ENCODE measurements at places on chromosomes 6 and 20.

DNA sequence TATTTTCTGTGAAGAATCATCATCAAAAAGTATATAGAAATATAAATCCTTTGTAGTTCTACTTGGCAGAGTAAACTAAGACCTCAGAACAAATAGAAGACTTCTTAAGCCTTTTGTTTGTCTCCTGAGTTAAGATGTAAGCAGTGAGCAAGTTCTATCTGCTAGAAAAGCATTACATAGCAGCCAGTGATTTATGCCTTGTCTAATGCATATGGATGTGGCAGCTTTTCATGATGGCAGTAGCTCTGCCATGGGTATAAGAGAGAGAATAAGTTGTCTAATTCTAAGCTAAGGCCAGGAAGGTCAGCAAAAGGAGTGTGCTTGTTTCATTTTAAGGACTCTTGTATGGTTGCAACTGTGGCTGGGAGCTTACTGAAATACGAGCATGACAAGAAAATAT is 920.2 kb downstream of the GRIK2 start:
- DNase-seq, result no peak

- DNase-seq, result no peak
Measured at GRCh38 chr6:44235891-44236516, 10.9 kb upstream of the HSP90AB1 start.

DNA sequence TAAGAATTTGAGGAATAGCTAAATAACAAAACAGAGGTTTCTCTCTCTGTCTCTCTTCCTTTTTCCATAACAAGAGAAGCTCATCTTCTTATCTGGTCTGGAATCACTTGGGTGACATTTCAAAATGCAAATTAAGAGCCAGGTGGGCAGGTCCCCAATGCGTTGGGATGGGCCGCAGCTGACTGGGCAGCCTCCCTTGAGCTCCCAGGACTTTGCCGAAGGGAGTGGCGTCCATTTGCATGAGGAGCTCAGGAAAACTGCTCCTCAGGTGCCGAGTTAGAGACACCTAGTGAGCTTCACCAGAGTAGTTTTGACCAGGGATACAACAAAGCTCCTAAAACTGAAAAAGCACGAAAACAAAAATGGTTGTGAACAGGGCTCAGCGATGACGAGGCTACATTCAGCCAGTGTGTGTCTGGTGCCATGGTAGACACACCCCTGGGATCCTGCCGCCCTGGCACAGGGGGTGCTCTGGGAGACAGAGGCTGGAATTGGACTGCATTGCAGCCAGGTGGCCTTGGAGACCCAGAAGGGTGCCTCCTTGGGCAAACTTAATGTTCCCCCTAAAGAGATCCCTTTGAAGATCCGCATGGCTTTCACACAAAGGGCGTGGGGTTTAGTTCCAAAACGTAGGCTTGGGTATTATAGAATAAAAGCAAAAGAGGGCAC is 13.5 kb upstream of the SERPINB6 start:
- no peak for DNase-seq

DNA sequence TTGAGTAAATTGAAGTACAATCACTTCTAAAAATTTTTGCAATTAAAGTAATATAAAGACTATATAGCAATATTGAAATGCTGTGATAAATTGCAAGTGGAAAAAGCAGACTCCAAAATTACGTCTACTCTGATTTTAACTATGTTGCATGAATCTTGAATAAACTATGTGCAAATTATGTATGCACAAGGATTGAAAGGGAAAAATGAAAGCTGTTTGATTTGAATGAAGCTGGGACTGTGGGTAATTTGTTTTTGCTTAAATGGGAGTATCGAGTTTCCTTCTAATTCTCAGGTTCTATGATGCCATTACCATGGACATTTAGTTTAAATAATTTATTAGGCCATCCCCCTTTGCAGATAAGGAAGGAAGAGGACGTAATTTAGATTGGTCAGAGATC is 198.7 kb upstream of the MYLIP start:
- DNase-seq, result no peak

DNA sequence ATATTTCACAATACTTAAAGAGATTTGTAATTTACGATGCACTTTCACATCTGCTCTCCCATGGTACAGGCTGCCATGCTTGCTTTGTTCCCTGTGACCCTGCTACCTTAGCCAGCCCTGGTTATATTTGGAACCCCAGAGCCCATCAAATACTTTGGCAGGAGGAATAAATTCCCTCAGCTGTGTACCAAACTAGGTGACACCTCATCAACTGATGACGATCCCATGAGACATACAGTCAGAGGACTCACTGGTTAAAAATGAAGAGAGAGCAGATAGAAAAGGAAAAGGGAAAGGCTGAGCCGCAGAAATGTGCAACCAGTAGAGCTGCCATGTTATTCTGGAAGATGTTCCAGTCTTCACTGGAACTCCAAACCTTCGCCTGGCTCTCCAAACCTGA is 120.0 kb downstream of the SIM1 start:
- DNase-seq, result no peak

DNA sequence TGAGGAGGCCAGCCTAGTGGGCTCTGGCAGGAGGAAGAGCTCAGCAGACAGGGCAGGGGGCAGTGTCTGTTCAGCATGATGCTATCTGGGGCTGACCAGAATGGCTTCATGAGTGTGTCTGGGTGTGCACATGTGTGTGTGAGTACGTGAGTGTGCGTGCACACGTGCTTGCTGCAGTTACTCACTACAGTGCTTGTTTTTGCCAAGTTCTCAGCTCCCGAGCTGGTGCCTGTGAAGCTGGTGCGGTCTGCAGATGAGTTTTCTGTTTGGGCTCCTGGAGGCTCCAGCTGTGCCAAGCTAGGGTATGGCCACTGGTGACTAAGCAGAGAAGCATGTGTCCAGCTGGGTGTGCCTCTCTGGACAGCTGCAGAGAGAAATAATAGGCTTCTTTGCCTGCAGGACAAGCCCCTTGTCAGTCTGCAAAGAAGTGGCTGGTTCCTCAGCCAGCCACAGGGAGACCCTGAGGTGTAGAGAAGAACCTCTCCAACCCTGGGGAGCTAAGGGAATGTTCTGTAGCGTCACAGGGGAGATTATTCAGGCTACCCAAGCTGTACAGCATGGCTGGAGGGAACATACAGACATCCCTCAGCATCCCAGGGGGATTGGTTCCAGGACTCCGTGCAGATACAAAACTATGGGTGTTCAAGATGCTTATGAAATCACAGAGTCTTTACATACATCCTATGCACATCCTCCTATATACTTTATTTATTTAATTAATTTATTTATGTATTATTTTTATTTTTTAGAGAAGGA is 40.2 kb upstream of the FAM50B start:
- DNase-seq, result no peak

- no peak for DNase-seq
Measured at GRCh38 chr6:8549074-8549790, 113.9 kb upstream of the SLC35B3 start.

DNA sequence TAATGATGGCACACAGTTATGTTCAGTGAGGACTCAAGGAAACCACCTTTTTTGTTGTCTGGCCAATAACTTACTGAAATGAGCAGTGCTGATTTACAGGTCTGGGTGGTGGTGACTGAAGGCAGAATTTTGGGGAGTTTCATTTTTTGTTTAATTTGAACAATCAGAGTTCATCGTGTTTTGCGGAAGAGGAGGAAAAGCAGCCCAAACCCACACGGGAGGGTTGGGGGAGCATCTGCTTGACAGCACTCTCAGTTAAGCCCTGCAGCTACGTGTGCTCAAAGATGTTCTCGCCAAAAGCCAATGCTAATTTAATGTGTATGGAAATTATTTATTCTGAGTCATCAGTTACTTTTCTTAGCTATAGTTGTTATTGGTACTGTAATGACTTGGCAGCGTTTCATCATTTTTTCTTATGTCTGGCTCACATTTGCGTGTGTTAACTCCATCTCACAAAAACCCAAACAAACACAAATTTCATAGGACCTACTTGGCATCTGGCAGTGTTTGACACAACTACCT is 89.2 kb downstream of the UST start:
- peak; percentile 59 for DNase-seq

- DNase-seq, result no peak
Measured at GRCh38 chr20:4181956-4182945, 166.9 kb upstream of the RNF24 start.

DNA sequence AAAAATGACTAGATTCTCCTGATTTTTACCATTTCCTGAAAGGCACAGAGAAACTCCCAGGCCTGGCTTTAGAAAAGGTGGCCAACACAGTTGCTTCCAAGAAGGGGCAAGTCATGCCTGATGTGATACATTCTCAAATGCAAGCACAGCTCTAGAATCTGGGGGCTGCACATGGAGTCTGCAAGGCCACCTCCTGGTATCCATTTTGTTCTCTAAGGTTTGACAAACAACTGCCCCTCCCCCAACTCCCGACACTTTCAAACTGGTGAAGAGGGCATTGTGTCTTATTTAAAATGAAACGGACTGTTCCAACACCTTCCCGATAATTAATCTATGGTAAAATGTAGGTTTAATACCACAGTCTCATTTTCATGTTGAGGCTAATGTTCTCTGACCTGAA is 220.2 kb upstream of the CEP162 start:
- DNase-seq, result no peak

DNA sequence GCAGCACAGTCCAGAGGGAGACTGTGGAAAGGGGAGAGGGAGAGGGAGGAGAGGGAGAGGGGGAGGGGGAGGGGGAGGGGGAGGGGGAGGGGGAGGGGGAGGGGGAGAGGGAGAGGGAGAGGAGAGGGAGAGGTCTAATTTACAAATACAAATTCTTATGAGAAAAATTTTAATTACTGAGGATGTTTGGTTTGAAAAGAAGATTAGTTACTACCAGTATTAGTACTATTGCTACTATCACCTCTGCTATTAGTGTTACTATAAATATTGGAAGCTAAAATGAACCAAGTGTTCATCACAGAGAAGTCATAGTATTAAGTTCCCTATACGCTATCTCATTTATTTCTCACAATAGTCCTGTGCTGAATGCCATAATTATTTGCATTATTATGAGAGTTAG is 14.3 kb upstream of the TSBP1 start:
- no peak for DNase-seq

GRCh38 chr6:109370336-109370735 is 11.9 kb downstream of the CD164 start:
- DNase-seq, result no peak

- DNase-seq, result peak; percentile 27
Measured at GRCh38 chr6:17393892-17394631, 667 bp downstream of the CAP2 start.

DNA sequence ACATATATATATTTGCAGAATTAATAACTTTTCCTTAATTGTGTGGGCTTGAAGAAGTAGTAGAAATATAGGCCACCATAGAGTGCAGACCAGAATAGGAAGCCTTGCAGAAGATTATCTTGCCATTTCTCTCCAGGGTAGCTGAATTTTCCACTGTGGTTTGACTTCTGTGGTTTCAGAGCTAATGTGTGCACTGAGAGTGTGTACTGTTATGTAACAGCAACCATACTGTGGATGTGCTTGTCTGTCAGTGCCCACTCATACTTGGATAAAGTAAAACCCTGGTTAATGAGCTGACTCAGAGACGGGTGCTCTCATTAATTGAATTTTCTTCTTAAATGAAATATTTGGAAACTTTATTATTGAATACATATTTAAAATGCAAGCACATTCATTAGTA is 57.2 kb downstream of the CEP43 start:
- DNase-seq, result no peak

DNA sequence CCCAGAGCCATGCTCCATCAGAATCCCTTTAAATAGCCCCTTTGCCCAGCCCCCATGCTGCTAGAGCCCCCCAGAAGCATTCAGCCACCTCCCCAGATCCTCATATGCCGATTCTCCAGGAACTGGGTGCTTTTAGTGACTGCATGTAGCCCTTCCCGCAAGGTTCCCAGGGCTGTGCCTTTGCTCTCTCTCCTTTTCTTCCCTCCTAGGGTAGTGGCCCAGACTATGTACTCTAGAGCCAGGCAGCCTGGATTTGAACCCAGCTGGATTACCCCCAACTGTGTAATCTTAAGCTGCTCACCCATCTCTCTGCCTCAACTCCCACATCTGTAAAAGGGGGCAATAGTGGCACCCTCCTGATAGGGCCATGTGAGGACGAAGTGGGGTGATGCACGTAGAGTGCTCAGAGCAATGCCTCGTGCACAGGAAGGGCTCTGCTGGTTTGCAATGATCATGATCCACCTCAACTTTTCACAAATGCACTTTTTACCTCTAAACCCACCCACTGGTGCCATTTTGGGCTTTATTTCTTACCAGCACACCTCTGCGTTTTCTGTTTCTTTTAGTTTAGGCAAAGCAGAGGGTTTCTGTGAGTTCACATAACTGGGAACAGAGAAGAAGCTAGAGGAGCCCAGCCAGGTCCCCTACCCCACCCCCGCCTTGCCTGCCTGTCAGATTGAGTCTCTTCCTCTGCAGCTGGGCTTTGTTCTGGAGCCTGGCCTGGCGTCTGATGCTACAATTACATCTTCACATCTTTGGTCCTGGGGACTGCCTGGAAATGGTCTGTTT is 396.5 kb downstream of the RNGTT start:
- no peak for DNase-seq

DNA sequence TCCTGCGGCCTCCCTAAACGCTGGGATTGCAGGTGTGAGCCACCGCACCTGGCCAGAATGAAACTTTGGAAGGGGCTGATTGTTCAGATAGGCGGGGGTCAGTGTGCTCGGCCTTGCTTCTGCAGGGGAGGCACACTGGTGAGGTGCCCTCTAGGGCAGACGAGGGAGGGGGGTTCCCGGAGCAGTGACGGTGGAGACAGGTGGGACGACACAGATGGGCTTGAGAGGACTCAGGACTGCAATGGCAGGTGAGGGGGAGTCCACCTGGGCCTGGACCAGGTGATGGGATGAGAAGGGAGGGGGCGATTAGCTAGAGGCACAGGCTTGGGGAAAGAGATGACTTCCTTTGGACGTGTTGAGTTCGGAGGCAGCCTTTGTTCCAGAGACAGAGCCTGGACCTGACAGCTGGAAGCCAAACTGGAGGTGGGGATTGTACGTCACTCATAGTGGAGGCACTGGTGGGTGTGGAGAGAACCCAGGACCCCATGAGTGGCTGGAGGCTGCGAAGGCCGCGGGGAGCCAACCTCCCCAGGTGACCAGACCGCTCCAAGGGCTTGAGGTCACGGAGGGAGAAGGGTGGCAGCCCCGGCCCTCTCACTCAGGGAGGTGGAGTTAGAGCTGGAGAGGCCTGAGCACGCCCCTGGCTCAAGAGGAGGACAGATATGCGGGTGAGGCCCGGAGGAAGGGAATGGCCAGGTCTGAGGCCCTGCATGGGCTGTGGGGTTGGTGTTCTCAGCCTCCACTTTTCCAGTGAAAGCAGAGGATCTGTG is 10.5 kb upstream of the MAP1LC3A start:
- DNase-seq, result no peak

GRCh38 chr6:139364302-139364981 is 10.0 kb downstream of the CITED2 start:
- no peak for DNase-seq

DNA sequence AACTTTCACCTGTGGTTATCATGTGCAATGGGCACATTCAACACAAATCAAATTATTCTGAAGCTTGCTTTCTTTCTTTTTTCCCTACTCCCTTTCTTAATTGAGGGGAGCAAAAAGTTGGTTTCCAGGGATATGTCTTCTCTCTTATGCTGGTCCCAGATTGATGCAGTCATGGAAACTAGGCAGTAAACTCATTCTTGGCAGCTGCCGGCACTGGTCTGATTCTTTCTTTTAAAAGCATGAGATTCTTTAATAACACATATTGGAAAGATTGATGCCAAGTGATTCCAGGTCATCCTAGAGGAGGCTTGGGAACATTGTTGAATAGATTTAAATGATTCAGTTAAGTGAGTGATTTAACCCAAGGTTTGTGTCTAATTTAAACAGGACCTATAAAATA is 29.0 kb downstream of the PTPRA start:
- DNase-seq, result no peak

GRCh38 chr6:36730424-36731380 is 33.1 kb downstream of the RAB44 start:
- DNase-seq, result no peak

Data from activated T-cell treated with anti-CD3 and anti-CD28 coated beads, Interleukin-2, amount 50 U/mL, for 24 hours (primary cell).